ENCODE measurements at places on chromosomes 6 and 20.

DNA sequence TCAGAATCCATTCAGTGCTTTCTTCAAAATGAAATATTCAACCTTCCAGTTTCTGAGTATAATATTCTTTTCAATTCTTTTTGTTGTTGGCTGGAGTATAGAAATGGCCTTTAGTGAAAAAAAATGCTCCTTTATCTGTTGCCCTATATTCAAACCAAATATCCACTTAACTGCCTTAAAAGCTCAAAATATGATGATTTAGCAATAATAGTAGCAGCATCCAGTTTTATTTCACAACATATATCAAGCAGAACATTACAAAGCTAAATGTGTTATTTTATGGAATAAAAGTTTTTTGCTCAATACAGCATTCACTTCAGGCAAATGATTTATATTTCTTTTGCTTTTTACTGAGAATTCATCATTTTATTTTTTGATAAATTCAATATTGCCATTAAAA is 322.4 kb upstream of the EYS start:
- no peak for DNase-seq

- peak; percentile 95 for DNase-seq
Observed at GRCh38 chr6:42929821-42930360, 611 bp downstream of the CNPY3 start.

DNA sequence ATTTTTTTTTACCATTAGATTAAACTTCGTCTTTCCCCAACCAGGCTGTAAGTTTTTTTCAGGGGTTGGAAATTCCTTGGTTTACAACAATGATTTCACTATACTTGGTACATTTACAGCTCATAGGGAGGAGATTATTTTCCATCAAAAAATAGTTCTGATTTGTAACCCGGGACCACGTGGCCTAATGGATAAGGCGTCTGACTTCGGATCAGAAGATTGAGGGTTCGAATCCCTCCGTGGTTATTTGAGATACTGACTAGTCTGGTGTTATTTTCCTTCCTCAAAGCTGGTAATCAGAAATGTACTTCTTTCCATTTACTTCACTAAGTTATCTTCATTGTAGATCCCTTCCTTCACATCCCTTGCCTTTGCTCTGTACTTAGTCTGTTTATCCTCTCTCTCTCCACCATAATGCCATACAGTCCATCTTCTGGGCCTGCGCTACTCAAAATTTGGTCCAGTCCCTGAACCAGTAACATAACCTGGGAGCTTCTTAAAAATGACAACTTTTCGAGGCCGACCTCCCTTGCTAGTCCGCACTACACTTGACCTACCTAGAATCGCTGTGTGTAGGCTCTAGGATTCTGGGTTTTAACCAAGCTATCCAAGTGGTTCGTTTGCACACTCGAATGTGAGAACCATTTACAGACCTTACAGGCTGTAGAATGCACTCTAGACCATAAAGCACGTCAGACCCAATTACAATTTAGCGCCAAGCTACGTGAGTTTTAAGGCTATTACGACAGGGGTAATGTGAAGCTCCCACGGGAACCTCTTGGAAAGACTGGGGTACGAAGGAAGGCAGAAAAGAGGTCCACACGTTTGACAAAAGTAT is 42.1 kb upstream of the BTN3A2 start:
- DNase-seq: peak; percentile 56

GRCh38 chr20:37986044-37986858 is 47.0 kb downstream of the TTI1 start:
- no peak for DNase-seq

DNA sequence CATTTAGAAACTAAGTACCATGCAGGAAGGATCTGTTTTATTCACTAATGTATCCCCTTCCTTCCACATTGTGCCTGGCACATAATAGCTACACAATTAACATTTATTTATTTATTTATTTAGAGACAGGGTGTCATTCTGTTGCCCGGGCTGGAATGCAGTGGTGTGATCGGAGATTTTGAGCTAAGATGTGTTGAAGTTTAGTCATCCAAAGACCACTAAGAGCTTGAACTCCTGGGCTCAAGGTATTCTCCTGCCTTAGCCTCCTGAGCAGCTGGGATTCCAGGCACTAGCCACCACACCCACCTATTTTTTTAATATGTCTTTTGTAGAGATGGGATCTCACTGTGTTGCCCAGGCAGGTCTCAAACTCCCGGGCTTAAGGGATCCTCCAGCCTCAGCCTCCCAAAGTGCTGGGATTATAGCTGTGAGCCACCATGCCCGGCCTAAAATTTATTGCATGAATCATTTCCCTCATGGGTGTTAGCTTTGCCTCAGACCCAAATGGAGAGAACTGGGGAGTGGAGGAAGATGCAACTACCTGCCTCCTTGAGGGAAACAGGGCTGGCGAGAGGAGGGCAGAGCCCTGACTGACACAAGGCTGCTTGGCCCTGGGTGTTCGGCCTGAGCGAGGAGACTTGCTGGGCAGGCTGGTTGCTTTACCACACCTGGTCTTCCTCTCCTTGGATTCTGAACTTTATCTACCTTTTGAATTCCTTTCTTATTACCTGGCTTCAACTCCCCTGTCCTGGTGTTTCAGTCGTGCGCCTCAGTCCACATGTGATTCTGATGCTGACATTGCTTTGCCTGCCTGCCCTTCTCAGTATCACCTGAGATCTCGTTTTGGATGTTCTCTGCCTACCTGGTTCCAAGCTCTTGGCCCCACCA is 1.7 kb upstream of the DYNLT1 start:
- no peak for DNase-seq

- DNase-seq: no peak
Observed at GRCh38 chr6:558959-559358, 97.9 kb downstream of the HUS1B start.

- no peak for DNase-seq
Observed at GRCh38 chr20:37266940-37267666, 5.5 kb upstream of the GHRH start.

GRCh38 chr20:10646886-10647420 is 26.8 kb downstream of the JAG1 start:
- DNase-seq: no peak

DNA sequence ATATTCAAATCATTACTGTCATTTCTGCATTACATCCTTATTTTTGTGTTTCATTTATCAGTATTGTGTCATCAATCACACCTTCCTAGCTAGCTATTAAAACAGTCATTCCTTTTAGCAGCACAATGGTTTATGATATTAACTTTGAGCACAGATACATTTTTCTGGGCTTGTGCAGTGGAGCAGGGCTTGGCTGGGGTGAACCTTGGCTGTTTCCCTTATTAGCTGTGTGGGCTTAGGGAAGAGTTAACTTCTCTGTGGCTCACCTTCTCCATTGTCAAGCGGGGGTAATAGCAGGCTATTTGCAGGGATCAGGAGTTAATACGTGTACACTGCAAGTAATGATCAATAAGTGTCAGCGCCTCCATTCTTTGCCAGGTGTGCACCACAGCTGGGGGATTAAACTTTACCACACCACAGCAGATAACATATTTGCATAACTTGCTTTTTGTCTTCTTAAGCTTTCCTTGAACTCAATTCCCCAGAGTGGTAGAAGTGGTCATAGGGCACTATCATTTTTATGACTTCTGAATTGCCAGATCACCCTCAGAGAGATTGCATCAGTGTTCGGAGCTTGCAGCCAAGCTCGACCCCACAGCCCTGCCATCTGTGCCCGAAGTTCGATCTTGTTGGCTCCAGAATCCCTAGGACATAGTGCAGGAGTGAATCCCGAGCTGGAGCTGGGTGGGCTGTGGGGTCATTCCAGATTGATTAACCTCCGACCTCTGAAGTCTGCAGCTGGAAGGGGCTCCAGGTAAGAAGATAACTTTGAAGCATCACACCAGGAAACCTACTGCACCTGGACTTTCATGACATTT is 1.5 kb upstream of the PYGB start:
- DNase-seq: no peak

GRCh38 chr6:139764498-139764986 is 390.1 kb upstream of the CITED2 start:
- DNase-seq: peak; percentile 83

GRCh38 chr6:132063738-132064137 is 112.6 kb upstream of the CCN2 start:
- DNase-seq: no peak
